ENCODE measurements at places on chromosomes 5 and 9.

DNA sequence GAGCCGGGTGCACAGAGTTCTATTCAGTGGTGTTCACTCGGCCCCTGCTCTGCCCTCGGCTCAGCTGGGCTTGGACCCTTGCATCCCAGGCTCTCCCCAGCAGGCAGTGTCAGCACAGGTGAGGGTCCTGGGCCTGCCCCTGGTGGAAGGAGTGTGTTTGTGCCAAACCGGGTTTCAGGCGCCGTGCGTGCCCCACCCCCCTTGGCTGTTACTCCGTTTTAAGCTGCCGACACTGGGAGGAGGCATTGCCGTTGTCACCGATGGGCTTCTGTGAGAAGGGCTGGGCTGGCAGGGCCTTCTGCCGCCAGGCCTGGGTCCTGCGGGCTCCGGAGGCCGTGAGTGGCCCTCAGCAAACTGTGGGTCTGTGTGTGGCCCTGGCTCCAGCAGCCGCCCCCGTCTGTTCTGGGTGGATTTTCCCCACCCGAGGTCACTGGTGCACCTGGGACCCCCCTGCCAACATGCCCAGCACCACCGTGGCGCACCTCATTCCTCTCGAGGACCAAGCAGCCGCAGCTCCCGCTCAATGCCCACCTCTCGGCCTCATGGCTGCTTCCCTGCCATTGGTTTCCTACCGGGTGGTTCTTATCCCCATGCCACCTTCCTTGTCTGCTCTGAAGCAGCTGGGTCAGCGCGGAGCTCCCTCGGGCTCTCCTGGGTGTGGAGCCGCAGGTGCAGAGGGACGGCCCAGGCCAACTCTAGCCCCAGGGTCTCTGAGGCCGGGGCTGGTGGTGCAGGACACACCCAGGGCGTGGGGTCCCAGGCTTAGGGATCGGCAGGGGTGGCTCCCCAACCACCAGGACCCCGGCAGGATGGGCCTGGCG lies 44.3 kb upstream of the EXOC3 start:
- no peak for DNase-seq

GRCh38 chr5:54873691-54874090 lies 111.7 kb downstream of the ESM1 start:
- DNase-seq = no peak

- no peak for DNase-seq
Measured at GRCh38 chr5:57635146-57635777, 152.7 kb upstream of the ACTBL2 start.

- DNase-seq = no peak
Measured at GRCh38 chr9:6917162-6917561, 159.4 kb downstream of the KDM4C start.

- DNase-seq = no peak
Measured at GRCh38 chr5:89283728-89284493, 400.9 kb upstream of the MEF2C start.

DNA sequence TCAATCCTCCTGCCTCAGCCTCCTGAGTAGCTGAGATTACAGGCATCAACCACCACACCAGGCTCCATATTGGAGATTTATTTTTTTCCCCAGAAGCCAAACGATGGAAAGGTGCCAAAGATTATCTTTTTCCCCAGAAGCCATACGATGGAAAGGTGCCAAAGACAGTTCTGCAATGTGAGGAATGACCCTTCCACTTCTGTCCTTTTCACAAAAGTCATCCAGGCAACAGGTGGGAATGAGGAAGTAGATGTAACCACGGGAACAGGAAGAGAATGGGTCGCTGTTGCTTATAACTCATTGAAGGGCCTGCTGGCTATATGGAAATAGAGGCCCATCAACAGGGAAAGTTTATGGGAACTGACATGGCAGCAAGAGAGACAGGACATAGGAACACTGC lies 233.7 kb upstream of the MSX2 start:
- no peak for DNase-seq

DNA sequence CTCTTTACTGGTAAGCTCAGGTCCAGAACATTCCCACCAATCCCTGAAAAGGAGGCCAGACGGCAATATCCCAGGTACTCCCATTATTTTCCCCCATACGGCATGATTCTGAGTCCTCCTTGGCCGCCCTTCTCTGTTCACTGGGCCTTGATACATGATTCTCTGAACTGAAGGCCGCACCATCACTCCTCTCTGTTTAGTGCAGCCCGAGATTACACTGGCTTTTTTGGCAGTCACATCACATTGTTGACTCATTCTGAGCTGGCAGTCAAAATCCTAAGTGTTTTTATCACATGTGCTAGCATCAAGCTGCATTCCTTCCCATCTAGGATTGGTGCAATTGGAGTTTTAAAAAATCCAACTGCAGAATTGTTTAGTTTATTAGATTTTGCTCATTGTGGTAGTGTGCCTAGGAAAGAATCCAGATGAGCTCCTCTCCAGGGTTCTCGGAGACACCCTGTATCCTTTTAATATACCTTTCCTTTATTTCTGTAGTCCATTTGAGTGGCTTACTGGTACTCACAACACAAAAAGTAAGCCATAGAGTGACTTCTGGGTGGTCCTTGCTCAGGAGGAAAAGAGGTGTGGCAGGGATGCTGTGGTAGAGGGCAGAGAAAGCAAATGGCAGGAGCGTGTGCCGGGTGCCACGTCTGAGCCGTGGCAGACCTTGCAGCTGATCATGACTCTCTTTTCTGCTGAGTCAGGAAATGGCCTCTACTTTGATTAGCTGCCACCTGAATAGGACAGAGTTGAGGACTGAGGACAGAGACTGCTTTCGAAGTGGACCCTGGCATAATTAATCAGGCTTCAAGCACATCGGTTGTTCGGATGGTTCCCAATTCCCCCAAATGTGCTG lies 121.1 kb upstream of the IL12B start:
- no peak for DNase-seq

DNA sequence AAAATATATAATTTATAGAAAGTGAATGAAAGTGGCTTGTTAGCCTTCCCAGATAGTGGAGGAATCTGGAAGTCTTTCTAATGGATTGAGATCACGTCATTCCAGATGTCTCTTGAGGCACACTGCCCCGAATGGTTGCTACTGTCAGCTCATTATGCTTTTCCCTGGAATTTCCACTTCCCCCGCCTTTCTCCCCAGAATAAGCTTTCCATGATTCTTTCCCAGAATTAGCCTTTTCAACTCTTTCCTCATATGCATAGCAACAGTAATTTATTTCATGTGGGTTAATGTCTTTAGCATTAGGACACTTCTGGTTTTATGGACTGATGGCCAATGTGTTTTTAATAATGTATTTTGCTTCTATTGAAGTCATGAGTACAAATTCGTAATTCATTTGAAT lies 81.5 kb downstream of the PALM2AKAP2 start:
- DNase-seq = no peak

- DNase-seq = no peak
Measured at GRCh38 chr9:119004618-119004990, 364.6 kb downstream of the BRINP1 start.

- no peak for DNase-seq
Measured at GRCh38 chr9:129471201-129472019, 149.5 kb downstream of the C9orf50 start.

GRCh38 chr9:15498246-15498995 lies 12.3 kb downstream of the PSIP1 start:
- no peak for DNase-seq

- DNase-seq = no peak
Measured at GRCh38 chr5:138874241-138874640, 894 bp downstream of the LRRTM2 start.

GRCh38 chr9:80964914-80965313 lies 724.4 kb downstream of the TLE1 start:
- no peak for DNase-seq

GRCh38 chr9:77569335-77569734 lies 78.8 kb downstream of the GNA14 start:
- DNase-seq = no peak

GRCh38 chr9:90815183-90815943 lies 13.7 kb downstream of the SYK start:
- peak; percentile 68 for DNase-seq

DNA sequence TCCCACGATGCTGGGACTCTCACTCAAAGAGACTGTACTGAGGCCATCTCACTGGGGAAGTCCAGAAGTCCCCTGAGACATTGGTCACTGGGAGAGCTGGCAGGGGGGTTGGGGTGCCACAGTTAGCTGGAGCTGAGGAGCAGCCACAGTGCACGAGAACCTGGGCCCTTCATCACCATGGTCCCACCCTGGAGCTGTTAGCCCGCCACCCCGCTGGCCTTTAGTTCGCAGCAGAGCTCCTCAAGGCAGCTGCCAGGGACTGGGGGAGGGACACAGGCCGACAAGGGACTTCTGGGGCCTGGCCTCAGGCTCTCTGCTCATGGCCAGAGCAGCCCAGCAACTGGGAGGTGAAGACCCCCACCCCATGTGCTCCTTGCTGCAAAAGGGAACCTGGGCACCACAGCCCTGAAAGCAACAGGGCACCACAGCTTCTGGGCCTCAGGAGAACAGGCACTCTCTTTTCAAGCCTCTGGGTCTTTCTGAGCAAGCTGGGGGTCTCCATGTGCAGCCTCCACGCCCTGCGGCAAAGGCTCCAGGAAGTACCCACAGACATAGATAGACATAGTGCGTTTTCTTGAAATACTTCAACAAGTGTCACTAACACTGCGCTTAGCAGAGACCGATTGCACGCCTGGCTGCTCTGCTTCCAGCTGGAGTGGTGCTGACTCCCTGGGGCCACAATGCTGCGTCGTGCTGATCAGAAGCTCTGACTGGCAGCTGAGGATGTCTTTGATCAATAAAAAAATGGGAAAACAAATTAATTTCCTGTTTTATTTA lies 46.0 kb downstream of the VAV2 start:
- no peak for DNase-seq

- DNase-seq = no peak
Measured at GRCh38 chr9:136055715-136056545, 39.2 kb downstream of the NACC2 start.

DNA sequence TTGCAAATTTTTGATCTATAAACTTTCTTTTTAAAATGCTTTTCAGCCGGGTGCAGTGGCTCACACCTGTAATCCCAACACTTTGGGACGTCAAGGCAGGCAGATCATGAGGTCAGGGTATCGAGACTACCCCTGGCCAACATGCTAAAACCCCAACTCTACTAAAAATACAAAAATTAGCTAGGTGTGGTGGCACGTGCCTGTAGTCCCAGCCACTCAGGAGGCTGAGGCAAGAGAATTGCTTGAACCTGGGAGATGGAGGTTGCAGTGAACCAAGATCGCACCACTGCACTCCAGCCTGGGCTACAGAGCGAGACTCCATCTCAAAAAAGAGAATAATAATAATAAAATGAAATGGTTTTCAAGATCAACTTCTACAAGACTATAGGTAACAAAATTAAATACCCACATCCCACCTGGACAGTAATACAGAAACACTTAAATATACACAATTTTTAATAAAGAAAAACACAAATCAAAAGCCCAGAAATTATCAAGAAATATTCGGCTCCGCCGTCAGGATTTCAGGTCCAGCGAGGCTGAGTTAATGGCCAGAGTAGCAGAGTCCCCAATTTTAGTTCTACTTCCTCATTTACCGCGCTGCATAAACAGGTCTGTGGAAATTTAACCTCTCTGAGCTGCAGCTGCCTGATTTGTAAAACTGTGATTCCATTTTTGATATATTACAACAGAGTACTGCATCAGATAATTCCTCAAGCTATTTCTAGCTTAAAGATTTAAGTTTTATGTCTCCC lies 4.0 kb downstream of the TUT7 start:
- peak; percentile 76 for DNase-seq

DNA sequence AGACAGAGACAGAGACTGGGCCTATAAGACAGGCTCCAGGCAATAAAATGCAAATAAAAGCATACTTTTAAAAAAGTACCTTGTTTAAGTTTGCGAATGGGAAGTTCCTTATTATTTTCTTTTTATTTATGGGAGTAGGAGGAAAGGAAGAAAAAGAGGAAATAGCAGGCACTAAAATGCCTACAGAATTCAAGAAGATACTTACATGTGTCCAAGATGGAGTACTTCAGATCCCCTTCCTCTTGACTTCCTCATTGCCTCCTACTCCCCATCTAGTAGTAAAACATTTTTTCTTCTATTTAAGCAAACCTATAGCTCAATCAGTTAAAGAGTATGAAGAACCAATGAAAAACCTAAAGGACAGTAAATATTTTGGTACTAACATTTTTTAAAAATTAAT lies 24.8 kb downstream of the GKAP1 start:
- peak; percentile 3 for DNase-seq

GRCh38 chr9:110936237-110936636 lies 102.0 kb downstream of the LPAR1 start:
- DNase-seq = peak; percentile 52

GRCh38 chr5:115829913-115830312 lies 11.5 kb downstream of the ATG12 start:
- no peak for DNase-seq

GRCh38 chr5:122163121-122164069 lies 34.0 kb downstream of the ZNF474 start:
- DNase-seq = no peak

DNA sequence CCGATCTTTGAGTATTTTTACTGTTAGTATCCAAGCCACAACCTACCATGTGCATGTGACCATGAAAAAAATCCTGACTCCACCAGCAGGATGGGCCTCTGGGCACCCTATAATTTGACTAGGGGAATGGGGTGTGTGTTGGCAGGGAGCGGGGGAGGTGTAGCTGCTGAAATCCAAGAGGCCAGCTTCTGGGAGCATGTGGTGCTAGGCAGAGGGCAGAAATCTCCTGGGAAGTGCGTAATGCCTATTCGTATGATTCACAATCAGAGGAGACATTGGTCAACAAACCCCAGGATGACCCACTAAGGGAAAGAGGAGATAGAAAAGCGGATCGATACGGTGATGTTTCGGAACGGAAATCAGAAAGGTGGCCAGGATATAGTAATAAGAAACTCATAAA lies 149.9 kb downstream of the ARSB start:
- DNase-seq = no peak

- DNase-seq = no peak
Measured at GRCh38 chr5:93580927-93581445, at the start of gene NR2F1-AS1. Gene NR2F1-AS1 (minus strand): TSS chr5:93581219.

Measured in inflammatory macrophage treated with lipopolysaccharide for 4 hours (primary cell).